ENCODE measurements at places on chromosomes 1 and 21.

DNA sequence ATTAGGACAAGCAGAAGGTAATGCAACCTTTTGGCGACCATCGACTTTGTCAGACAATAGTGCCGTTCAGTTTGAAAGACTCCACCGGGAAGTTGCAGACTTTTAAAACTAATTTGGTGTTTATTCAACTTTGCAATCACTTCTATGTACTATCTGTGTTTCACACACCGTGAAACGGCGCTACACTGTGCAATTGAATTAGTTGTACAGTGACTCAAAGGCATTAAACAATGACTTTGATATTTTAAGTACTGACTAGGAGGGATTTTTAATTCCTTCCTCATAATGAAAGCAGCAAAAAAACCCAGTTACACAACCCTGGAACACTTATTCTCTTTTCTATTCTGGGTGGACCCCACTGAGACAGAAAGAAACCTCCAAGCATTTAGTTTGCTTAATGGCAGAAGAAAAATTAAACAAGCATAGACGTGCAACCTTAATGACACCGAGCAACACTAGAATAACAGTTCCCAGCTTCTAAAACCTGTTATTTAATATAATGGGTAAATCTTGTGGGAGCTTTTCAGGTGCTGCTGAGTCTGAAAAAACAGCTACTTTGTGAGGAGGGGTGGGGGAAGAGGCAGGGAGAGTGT lies 176.8 kb downstream of the LMO4 start:
- DNase-seq, result no peak

DNA sequence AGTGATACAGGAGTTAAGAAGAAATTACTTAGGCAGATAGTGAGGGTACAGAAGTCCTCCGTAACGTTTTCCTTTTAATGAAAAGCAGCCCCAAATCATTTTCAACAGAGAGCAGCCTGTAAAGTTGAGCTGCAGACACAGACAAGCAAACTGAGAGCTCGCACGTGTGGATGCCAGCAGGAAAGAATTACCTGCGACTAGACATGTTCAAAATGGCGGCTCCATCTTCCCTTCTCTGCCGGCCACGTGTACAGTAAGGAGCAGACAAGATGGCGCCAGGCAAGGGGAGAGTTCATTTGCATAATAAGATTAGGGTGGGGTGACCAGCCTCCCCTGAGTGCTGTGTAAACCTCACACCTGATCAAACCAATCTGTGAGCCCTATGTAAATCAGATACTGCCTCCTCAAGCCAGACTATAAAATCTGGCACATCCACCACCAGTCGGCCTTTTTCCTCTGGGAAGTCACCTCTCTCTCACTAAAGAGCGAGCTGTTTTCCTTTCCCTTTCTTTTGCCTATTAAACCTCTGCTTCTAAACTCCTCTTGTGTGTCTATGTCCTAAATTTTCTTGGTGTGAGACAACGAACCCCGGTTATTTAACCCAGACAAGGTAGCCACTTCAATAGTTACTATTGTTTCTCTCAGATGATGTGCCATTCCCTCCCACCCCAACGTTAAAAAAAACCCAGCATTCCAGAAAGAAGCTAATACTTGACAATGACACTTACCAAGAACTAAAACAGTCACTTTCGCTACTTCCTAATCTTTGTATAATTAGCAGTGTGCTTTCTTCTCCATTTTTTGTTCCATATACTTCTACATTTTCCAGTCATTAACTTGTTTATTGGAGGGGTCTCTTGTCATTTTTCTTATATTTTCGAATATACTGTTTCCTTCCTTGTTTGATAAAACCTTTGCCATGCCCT lies 27.4 kb downstream of the DUSP10 start:
- DNase-seq, result no peak

DNA sequence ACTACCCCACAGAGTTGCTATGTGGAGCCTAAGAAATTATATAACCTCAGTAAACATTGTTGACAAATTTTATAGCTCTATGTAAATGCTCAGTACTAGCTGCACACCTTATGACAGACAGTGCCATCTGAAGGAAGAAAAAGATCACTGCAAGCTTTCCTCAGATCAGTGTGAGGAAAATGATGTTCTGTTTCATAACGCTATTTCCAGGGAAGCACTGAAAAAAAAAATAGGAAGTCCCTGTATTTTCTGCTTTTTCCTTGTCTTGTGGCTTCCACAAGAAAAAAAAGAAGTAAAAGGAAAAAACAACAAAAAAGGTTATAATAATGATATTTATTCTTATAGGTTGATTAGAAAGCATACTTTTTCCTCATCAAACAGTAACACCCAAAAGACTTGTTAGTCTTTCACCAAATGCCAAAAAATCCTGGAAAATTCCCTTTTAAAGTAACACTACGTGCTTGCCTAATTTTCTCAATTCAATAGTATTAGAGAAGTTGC lies 23.2 kb downstream of the LYST start:
- DNase-seq, result no peak

GRCh38 chr1:175369696-175370095 lies 177.1 kb upstream of the KIAA0040 start:
- DNase-seq, result no peak

Measured in NK-92 treated with Interleukin-12 subunit alpha and Interleukin-12 subunit beta, amount 100 ng/mL, for 24 hours (cell line).